Activated T-helper 2 cell treated with anti-CD3 and anti-CD28 coated beads, Interferon-gamma antibody, Interleukin-2, Interleukin-4, amounts not matched to agents 10 μg/mL and 5 μg/mL and 100 μg/mL, durations not matched to agents 14 hours and 24 hours and 36 hours (primary cell): ENCODE measurements at places on chromosomes 7 and 10.

DNA sequence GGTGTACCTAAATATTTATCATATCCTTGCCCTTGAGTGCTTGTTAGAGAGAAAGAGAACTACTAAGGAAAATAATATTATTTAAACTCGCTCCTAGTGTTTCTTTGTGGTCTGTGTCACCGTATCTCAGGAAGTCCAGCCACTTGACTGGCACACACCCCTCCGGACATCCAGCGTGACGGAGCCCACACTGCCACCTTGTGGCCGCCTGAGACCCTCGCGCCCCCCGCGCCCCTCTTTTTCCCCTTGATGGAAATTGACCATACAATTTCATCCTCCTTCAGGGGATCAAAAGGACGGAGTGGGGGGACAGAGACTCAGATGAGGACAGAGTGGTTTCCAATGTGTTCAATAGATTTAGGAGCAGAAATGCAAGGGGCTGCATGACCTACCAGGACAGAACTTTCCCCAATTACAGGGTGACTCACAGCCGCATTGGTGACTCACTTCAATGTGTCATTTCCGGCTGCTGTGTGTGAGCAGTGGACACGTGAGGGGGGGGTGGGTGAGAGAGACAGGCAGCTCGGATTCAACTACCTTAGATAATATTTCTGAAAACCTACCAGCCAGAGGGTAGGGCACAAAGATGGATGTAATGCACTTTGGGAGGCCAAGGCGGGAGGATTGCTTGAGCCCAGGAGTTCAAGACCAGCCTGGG lies 11.4 kb downstream of the SERPINE1 start:
- DNase-seq, result peak; percentile 67

DNA sequence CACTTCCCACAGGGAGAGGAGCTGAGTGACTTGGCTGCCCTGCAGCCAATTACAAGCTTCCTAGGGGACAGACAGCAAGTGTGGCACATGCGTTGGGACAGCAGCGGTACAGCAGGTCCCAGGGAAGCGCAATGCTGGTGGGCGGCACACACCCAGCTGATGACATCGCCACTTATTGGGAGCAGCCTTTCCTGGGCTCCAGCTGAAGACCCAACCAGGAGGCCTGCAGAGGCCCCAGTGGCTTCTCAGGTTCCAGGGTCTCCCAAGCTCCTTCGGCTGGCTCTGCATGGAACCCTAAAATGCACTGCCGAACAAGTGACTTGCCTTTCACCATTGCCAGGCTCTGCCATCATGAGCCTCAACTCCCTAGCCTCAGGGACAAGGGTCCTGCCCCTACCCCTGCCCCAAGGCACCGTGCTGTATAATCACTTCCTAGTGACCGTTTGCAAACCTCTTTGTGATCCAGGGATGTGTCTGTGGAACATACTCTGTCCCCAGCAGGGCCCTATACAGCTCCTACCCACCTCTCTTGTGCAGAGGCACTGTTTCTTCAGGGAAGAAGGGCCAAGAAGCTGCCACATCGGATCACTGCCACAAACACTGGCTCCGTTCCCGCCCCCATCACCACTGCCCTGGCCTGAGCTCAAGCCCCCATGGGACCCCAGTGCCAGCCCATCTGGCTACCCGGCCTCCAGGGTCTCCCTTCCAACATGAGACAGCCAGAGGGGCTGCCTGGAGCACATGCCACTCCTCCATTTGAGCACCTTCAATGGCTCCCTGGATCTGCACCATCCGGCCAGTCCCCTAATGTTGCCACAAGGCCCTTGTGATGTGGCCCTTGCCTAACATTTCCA lies 19.3 kb upstream of the SLIT1 start:
- no peak for DNase-seq

GRCh38 chr10:17989908-17990767 lies 38.4 kb downstream of the SLC39A12 start:
- DNase-seq, result no peak

- DNase-seq, result no peak
Observed at GRCh38 chr10:102090772-102091171, 25.6 kb downstream of the HPS6 start.
